ENCODE measurements at places on chromosomes 4 and X.
A peak's percentile ranks its signal among the peaks of the same experiment; 100 is the strongest.

- DNase-seq, result no peak
These were observed 158.8 kb downstream of the ADGRA3 start for GRCh38 chr4:22356987-22357596.

GRCh38 chr4:138609943-138610350 lies 367.8 kb upstream of the SLC7A11 start:
- no peak for DNase-seq

GRCh38 chr4:20391198-20391597 lies 139.5 kb downstream of the SLIT2 start:
- no peak for DNase-seq

- DNase-seq, result no peak
These were observed 52.3 kb downstream of the UBE2K start for GRCh38 chr4:39750216-39750615.

- peak; percentile 47 for DNase-seq
These were observed 609 bp downstream of the REPS2 start for GRCh38 chrX:16946971-16947562.

DNA sequence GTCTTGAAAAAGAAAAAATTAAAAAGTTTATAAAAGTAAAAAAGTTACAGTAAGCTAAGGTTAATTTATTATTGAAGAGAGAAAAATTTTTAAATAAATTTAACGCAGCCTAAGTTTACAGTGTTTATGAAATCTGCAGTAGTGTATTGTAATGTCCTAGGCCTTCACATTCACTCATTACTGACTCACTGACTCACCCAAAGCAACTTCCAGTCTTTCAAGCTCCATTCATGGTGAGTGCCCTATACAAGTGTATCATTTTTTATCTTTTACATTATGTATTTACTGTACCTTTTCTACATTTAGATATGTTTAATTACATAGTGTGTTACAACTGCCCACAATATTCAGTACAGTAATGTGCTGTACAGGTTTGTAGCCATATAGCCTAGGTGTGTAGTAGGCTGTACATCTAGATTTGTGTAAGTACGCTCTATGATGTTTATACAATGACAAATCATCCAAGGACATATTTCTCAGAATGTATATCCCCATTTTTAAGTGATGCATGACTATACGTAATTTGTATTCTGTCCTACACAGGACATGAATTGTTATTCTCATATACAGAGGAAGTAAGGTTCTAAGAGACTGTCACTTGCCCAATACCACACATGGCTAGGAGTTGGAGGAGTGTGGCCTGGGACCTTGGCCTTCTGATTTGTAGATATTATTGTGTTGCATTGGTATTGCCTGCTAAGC lies 19.5 kb upstream of the PDCL2 start:
- no peak for DNase-seq

DNA sequence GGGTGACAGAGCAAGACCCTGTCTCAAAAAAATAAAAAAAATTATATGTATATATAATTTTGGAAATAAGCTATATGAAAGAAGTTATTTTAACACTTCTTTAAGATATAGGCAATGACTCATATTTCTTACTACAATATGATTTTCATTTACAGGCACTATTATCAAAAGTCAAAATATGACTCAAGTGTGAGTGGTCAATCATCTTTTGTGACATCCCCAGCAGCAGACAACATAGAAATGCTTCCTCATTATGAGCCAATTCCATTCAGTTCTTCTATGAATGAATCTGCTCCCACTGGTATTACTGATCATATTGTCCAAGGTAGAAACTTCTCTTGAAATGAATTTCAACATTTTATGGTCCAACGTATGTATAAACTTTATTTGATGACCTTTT lies 20.8 kb downstream of the OCIAD1 start:
- no peak for DNase-seq

DNA sequence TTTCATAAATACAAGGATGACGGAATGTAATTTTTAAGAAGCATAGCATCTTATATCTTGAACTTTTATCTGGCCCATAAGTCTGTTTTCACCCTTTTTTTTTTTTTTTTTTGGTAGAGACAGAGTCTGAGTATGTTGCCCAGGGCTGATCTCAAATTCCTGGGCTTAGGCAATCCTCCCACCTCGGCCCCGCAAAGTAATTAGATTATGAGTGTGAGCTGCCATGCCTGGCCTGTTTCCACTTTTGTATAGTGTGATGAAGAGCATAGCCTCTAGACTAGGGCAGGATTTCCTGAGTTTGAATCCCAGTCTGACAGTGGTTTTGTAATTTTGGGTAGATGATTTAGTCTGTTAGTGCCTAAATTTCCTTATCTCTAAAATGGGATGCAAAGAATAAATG lies 11.0 kb downstream of the STIM2 start:
- DNase-seq, result no peak

DNA sequence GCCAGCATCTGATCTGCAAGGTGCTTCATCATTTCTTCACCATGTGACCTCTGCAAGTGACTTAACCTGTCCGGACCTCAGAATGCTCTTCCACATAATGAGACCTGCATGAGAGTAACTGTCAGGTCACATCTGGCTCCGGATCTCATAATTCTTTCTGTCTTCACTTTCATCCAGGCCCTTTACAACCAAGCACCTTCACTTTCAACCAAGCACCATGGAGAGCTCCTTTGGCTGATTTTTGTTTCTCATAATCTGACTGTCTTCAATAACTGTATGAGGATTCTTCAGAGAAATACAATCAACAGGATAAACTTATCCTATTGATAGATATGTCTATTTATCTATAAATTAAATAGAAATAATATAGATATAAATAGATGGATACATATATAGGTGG lies 148.1 kb downstream of the VCX3A start:
- no peak for DNase-seq

DNA sequence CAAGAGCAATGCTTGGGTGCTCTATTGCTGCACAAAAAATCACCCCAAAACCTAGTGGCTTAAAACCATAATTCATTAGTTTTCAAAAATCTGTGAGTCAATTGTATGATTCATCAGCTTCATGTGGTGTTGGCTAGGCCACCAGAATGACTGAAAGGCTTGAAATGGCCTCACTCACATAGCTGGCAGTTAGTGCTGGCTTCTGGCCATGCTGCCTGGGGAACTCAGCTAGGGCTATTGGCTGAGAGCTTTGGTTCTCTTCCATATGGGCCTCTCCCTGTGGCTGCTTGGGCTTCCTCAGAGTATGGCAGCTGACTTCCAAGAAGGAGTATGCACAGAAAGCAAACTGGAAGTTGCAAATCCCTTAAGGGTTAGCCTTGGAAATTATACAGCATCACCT lies 3.1 kb upstream of the MTMR1 start:
- no peak for DNase-seq

DNA sequence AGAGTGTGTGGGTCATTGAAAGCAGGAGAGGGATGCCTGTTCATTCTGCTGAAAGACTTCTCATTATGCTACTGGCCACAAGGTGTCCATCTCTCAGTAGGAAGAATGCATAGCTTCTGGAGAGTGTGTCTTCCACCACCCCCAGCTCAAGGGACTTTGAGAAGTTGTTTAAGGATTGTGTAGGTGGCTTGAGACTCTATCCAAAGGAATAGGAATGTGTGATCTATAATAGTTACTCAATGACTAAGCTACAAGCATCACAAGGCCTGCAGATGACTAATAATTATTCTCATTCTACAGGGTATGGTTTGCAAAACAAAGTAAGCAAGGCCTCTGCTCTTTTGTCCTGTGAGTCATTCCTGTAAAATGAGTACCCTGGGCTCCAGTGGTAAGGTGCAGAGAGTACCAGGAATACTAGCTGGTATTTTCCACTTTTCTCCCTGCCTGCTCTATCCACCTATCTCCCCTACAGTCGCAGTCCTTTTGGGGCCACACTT lies 279.8 kb upstream of the BOD1L1 start:
- DNase-seq, result no peak

DNA sequence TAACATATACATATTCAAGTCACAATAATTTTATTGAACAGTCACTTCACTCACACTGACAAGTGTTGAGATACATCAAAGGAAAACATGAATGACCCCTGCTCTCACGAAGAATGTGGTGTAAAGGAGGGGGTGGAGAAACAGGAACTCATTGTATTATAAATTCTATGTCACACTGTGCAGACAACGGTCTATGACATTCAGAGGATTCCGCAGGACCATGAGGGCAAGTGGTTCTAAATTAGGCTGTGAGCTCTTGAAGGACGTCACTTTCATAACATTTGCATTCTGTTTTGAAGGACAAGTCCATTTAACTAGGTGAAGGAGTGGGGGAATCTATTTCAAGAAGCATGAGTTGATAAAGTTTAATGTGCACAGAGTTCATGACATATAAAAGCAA lies 415.2 kb upstream of the HS3ST1 start:
- DNase-seq, result no peak

DNA sequence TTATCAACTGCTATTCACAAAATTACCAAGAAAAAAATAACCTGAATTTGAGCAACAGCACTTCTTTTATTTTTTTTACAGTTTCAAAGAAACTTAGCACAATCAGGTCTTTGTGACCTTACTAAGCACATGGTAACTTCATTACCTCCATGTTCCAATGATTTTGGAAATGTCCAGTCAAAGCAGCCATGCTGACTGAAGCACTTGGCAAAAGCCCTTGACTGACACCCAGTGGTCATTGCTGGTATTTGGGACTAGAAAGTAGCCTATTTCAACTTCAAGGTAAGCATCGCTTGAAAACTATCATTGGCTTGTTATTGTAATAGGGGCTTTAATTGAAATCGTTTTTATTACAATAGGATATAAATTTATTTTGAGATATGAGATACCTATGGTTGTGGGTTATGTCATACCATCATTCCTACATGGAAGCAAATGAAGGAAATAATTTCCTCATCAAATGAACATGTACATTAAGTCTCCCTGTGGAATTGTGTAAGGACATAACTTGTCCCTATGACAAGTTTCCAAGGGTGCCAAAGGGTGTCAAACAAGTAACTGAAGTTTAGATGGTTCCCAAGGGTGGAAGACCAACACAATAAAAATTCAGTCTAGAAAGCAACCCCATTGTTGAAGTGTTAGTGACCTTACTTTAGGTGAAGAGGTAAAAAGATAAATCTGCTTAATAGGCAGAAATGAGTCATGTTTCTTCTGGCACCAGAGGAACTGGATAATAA lies 15.2 kb upstream of the ANXA10 start:
- no peak for DNase-seq

GRCh38 chrX:53688300-53688699 lies 1.8 kb upstream of the HUWE1 start:
- no peak for DNase-seq

- no peak for DNase-seq
These were observed 5.3 kb upstream of the KIAA1210 start for GRCh38 chrX:119132961-119133360.

DNA sequence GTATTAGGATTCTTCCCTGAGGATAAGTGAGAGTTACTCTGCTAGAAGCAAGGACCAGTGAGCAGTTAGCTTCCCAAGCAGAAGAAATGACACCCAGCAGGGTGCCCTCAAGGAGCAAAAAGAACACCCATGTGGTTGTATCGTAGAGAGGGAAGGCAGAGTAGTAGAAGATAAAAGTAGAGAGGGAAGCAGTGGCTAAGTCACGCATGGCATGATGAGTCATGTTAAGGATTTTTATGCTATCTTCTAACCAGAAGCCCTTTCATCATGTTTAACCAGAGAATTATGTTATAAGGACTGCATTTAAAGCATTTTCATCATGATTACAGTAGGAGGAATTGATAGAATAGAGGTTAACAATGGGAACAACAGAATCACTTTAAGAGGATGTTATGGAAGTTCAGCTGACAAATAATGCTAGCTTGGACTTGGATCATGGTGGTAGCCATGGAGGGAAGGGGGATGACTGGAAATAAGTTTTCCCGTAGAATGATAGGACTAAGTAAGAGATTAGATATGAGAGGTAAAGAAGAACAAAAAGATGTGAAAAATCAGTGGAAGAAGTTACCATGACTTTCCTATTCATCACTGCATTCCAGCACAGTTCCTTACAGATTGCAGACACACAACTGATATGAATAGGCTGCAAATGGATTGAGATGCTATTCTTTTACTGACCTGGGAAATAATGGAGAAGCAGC lies 383.5 kb upstream of the INTU start:
- DNase-seq, result no peak

DNA sequence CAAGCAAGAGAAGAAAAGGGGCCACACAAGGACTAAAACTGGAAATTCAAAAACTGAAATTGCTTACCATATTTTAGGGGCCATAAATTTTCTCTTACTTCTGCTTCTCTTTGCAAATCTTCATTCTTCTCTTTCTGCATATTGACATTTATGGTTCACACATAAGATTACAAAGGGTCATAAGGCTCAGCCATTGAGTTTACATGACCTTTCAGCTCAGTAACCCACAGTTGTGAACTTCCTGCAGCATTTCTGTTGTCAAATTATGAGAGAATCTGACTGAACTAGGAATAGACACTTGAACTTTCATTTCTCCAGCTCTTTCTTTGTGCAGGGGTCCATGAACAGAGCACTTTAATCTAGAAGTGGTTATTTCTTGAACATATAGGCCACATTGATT lies 434.8 kb upstream of the CT83 start:
- DNase-seq, result no peak

GRCh38 chr4:97367878-97368277 lies 775.4 kb downstream of the STPG2 start:
- DNase-seq, result no peak

- DNase-seq, result no peak
These were observed 4.0 kb downstream of the LAP3 start for GRCh38 chr4:17580969-17581368.

GRCh38 chr4:120870279-120870673 lies 52.2 kb downstream of the PRDM5 start:
- DNase-seq, result no peak

DNA sequence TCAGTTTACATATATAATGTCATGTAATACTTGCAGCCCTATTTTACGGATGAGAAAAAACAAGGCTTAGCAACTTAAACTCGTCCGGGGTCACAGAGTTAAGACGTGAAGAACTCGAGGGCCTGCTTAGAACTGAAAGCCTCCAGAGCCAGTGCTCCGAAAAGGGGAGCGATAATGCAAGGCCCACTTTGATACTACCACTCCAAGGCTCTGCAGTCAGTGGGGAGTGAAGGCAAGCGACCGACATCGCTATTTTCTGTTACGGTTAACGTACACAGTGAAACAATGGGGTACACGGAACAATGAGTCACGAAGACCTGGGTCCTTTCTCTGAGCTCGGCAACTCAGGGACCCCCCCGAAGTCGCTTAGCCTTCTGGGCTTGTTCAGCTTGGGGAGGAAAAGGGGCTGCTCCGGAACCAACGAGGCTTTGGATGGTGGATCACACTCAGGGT lies 965 bp downstream of the PPA2 start:
- DNase-seq, result no peak

DNA sequence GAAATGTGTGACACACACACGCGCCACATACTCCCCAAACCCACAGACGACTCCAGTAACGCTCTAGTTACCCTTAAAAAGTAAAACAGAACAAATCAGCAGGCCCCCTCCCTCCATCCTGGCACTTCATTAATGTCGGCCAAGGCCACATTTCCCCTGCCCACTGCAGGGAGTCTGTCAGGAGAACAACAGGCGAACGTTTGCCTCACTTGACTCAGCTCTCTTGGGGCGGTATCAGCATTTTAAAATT lies 671 bp upstream of the FHIP1A start:
- DNase-seq, result no peak
